NCI-H2081 treated with DMSO at 0.1 percent for 48 hours (cell line): ENCODE measurements at places on chromosomes 5 and 9.

- DNase-seq, result no peak
These were observed 67.2 kb downstream of the DMRT1 start for GRCh38 chr9:908536-909205.

DNA sequence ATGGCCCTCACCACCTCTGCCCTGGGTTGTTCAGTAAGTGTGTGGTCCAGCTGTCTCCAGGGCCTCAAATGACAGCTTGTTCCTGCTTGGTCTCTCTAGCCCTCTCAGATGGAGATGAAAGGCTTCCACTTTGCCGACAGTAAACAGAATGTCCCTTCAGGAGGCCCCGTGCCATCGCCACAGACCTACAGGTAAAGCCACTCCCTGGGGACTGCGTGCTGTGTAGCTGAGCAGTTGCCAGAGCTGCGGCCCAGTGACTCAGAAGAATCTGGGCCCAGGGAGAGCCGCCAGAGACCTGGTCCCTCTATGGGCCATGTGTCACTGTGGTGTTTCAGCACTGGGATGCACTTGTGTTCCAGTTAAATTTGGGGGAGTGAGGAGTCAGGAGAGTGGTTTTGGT is 10.6 kb upstream of the POMT1 start:
- DNase-seq, result no peak

GRCh38 chr9:30120666-30121065 is 2263.8 kb upstream of the ACO1 start:
- no peak for DNase-seq

DNA sequence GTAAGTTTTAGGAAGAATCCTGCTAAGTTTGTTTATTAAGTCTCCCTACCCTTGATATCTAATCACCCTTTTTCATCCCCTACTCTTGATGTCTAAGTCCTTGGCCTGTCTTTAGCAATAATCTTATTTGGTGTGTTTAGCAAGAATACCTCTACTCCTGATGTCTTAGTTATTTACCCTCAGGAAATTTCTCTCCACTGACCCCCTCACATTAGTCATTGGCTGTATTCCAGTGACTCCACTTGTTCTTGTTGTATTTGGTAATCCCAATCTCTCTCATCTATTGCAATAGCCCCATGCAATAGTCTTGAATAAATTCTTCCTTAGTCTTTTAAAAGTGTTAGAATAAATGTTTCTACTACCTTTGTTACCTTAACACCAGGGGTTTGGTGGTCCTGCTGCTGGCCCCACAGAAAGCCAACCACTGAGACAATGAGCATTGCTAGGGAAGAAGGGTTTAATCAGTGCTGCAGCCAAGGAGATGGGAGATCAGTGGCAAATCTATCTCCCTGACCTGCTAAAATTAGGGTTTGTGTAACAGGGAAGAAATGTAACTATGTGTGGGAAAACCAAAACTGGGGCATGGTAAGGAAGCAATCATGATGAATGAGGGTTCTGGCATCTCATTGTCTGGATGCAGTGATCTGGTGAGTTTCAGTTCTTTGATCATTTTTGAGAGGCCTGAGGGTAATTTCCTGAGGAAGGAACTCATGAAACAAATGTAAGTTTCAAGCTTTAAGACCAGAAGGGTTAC is 236.4 kb upstream of the DAB2 start:
- no peak for DNase-seq

- no peak for DNase-seq
These were observed 257.5 kb downstream of the PARP8 start for GRCh38 chr5:50923768-50924494.
